ENCODE measurements at places on chromosomes 6 and 20. TPM values are rescaled to one million over a fixed set of nuclear protein-coding genes. Genes with fewer than 3 reads are reported as not detected.

- no peak overlapping the region for H3K4me3 ChIP-seq
- H3K4me1 ChIP-seq = no peaks in the 10 kb centered on the region
- H3K36me3 ChIP-seq = no peaks in the 10 kb centered on the region
- no peak overlapping the region for H3K27ac ChIP-seq
Measured at GRCh38 chr6:165770397-165771082, 107.5 kb upstream of the PDE10A start.

The RHAG gene
- 0.66 TPM for total RNA-seq

The MYLK2 gene
- not detected for total RNA-seq

DNA sequence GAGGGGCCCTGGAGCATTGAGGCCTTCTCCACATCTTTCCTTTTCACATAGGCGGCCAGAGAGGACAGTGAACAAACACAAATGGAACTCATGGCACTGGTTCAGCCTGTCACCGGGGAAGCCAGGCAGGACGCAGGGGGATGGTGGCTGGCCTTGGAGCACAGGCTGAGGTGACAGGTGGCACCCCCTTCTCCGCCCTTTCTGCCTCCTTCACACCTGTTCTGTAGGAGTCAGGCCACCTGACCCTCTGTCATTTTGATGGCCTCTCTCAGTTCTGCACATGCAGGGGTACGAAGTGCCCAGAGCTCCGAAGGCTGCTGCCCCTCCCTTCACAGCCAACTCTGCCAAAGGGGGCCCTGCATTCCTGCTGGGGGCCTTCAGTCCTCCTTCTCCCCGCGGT, 60.8 kb downstream of the CD40 start:
- H3K4me1 ChIP-seq = no peaks in the 10 kb centered on the region
- H3K36me3 ChIP-seq = no peaks in the 10 kb centered on the region
- H3K27me3 ChIP-seq = peaks cover 7% of the 10 kb centered on the region
- no peak overlapping the region for H3K27ac ChIP-seq
- no peak overlapping the region for H3K4me3 ChIP-seq

DNA sequence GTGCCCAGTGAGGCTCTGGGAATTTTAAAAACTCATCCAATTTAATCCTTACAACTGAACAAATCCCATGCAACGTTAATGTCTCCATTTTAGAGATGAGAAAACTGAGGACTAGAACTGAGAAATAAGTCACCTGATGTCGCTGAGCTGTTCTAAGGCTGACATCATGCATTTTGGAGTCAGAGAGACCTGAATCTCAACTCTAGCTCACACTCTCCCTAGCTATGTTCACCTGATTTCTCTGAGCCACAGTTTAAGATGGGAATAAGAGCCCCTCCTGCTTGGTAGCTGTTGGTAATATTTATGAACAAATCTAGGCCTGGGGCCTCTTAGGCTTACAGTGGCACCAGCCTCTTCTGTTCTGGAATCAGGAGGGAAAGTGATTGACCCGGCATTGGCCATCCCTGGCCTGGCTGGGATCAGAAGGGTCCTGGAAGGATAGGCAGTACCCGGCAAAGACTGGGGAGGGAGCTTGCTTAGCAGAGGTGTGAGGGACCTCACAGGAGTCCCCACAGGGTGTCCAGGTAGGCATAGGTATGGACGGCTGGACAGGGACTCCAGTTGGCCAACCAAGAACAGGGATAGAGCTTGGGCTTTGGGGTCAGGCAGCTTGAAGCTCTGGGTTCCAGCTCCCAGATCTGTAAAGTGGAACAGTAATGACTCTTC, 18.8 kb upstream of the CSNK2A1 start:
- no peaks in the 10 kb centered on the region for H3K4me1 ChIP-seq
- no peak overlapping the region for H3K27ac ChIP-seq
- no peaks in the 10 kb centered on the region for H3K36me3 ChIP-seq
- no peaks in the 10 kb centered on the region for H3K27me3 ChIP-seq
- no peak for DNase-seq

The MEP1A gene
- not detected for total RNA-seq

The GPR6 gene
- total RNA-seq = not detected

The STMN3 gene
- 121 TPM for total RNA-seq

DNA sequence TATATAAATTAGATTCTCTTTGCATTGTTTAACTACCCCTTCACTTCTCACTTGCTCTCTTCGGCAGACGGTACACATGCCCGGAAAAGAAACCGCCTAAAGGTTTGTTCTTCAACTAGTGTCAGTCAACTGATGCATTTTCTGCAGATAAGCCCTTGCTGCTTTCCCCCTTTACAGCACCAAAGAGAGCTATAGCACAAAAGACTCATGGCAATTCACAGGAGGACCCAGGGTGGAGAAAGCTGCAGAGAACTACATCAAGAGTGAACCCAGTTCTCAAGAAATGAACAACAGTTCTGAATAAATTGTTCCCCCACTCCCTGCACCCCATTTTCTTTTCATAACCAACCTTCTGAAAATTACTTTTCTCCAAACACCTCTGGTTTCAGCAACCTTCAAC, 8.9 kb downstream of the CD164 start:
- no peak overlapping the region for H3K27ac ChIP-seq
- no peaks in the 10 kb centered on the region for H3K27me3 ChIP-seq
- no peak for DNase-seq
- no peak overlapping the region for H3K4me3 ChIP-seq
- no peaks in the 10 kb centered on the region for H3K36me3 ChIP-seq

The CCDC170 gene
- total RNA-seq = not detected
